ENCODE measurements at places on chromosomes 3 and 15. TPM values are rescaled to one million over a fixed set of nuclear protein-coding genes. Genes with fewer than 3 reads are reported as not detected.

FES gene
- total RNA-seq: 2.4 TPM

GRCh38 chr3:11186771-11187191 lies 32.5 kb downstream of the HRH1 start:
- peaks cover 68% of the 10 kb centered on the region for H3K4me1 ChIP-seq
- peak overlapping the region; percentile 98 for H3K27ac ChIP-seq
- peaks cover 3% of the 10 kb centered on the region for H3K36me3 ChIP-seq
- H3K4me3 ChIP-seq: no peak overlapping the region
- DNase-seq: no peak
- H3K27me3 ChIP-seq: no peaks in the 10 kb centered on the region

- peak overlapping the region; percentile 34 for H3K27ac ChIP-seq
- no peak for DNase-seq
- no peak overlapping the region for H3K4me3 ChIP-seq
- peaks cover 14% of the 10 kb centered on the region for H3K4me1 ChIP-seq
- H3K36me3 ChIP-seq: peaks cover 1% of the 10 kb centered on the region
Measured at GRCh38 chr3:113070072-113070640, 79.4 kb downstream of the GTPBP8 start.

DNA sequence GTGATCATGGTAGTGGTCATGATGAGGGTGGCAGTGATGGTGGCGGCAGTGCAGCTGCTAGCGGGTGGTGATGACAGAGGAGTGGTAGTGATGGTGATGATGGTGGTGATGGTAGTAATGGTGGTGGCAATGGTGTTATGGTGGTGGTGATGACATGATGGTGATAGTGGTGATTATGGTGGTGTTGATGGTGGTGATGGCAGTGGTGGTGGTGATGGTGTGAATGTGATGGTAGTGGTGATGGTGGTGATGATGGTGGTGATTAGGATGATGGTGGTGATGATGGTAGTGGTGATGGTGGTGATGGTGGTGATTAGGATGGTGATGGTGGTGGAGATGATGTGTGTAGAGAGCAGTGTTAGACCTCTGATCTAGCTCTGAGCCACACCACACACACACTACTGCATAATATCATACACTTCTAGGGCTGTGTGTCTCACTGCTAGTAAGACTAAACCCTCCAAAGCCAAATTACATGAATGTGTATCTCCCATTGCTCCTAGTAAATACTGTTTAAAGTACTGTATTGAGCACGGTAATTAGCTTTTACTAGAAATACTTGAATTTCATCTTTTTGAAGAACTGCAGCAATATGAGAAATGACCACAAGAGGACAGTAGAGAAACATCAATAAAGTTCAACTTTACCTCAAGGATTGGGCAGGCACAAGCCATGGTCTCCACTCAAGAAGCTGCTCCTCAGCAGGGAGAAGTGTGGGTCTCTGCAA lies 28.8 kb downstream of the TMED3 start:
- H3K36me3 ChIP-seq: no peaks in the 10 kb centered on the region
- peaks cover 4% of the 10 kb centered on the region for H3K4me1 ChIP-seq
- H3K27ac ChIP-seq: no peak overlapping the region
- no peak overlapping the region for H3K4me3 ChIP-seq
- H3K27me3 ChIP-seq: no peaks in the 10 kb centered on the region
- no peak for DNase-seq

DNA sequence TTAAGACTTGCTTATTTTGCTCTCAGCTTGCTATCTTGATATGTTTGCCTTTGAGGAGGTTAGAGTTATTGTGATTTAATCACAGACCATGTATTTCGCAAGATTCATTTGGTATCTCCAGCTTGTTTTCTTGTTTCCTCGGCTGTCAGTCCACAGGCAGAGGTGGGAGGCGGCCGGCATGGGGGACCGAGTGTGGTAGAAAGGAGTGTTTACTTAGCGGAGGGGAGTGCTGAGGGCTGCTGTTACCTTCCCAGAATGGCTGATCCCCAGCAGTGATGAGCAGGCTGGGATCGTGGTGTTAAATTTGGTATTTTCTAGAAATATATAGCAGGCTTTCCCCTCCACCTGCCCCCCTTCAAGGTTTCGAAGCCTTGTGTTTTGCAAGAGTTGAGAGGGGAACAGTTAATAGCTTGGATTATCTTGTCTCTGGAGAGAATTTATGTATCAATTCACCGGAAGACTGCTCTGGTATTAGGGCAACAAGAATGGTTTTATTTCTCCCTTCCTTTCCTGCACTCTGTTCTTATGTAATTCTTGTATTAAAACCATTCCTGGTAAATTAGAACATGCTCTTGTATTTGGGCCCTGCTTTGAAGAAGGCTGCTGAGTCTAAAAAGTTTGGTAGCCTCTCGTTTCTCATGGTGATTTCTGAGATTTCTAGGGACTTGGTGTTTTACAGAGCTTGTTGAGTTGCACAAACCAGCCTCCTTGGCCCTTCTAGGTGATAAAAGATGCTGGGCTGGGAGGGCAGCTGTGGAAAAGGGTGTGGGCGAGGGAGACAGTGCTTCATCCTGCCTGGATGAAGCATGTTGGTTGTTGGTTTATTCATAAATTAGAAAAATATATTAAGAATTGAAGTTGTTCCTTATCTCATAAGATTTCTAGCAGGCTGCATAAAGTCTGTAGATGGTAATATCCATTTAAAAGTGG lies 151.4 kb downstream of the IGF1R start:
- no peak for DNase-seq
- no peaks in the 10 kb centered on the region for H3K27me3 ChIP-seq
- peak overlapping the region; percentile 69 for H3K4me3 ChIP-seq
- H3K27ac ChIP-seq: peak overlapping the region; percentile 94
- peaks cover 74% of the 10 kb centered on the region for H3K4me1 ChIP-seq
